KG1 (cell line): ENCODE measurements at places on chromosomes 16 and 17.

GRCh38 chr16:88370365-88370764 lies 12.4 kb upstream of the ZNF469 start:
- DNase-seq: no peak

GRCh38 chr16:68833251-68833650 lies 10.1 kb upstream of the TANGO6 start:
- DNase-seq: no peak

DNA sequence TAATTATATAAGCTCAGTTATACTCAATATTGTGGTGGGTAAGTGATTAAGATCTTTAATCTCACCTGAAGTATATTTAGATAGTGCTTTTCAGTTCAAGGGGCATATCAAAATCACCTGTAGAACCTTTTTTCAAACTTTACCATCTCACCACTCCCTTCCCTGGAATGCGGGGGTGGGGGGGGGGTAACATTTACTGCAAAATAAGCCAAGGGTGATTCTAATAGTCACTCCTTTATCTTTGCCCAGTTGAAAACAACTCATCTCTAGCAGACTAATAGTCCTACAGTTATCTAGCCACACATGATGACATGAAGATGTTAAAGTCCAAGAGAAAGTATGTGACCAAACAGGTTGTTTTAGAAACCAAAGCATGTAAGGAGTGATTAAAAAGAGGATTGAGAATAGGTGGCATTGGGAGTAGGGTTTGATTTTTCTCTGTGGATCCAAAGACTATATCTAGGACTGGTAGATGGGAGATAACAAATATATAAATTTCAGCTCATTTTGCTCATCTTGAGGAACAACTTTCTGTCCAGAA lies 21.5 kb downstream of the LPCAT2 start:
- DNase-seq: no peak

DNA sequence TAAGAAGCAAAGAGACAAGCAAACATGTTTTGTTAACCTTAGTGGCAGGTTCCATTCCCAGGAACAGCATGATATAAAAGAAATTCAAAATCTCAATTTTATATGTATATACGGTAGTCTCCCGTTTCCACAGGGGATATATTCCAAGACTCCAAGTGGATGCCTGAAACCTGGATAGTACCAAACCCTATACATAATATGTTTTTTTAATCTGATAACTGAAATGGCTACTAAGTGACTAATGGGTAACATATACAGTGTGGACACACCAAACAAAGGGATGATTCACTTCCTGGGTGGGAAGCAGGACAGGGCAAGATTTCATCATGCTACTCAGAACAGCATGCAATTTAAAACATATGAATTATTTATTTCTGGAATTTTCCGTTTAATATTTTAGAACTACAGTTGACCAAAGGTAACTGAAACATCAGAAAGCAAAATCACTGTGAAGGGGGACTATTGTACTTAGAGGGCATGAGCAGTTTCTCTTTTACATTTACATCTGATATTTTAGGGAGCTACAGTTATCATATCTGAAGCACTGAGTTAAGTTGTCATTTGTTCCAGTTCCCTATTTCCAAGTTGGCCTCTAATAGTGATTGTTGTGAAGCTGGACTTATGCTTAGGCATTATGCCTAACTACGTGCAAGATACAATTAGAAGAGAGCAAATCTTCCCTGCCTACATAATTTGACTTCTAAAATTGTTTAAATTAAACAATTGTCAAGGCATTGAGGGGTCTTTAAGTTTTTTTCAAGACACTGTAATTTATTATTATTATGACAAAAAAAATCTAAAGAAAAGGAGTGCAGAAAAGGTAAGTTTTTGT lies 34.1 kb upstream of the ABCA6 start:
- no peak for DNase-seq

DNA sequence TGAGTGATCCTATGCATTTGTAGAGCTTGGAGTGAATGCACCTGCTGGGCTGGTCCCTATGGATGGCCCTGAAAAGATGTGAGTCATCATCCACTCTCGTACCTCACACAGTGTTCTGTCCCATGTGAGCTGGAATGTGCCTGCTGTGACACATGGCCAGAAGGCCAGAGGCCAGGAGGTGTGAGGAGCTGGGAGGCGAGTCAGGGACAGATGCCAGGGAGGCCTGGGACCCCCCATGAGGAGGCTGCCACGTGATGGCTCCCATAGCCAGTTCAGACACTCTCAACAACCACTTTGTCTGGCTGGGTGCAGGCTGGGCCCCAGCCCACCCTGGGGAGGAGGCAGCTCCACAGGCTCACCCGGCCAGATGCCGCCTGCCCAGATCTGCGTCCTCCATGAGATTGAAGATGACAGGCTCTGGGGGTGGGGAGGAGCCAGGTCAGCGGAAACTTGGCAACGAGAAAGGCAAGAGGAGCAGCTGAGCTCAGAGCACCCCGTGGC lies 168.8 kb downstream of the C16orf78 start:
- no peak for DNase-seq

DNA sequence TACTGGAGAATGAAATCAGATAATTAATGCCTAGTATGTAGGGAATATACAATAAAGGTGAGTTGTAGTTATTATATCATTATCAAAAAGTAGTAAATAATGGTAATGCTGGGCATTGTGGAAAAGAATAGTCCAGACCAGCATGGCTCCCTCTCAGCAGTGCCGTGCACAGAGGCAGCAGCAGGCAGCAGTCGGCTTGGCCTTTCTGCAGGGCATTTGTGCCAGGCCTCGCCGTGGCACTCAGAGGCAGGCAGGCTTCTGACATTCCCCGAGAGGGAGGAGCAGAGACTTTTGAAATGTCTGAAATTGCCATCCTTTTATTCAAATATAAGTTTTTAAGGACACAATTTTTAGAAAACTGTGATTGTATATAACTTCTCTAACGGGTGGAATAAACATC lies 15.0 kb downstream of the KIAA0513 start:
- DNase-seq: no peak

GRCh38 chr17:4003501-4004421 lies 39.5 kb upstream of the ATP2A3 start:
- DNase-seq: no peak

DNA sequence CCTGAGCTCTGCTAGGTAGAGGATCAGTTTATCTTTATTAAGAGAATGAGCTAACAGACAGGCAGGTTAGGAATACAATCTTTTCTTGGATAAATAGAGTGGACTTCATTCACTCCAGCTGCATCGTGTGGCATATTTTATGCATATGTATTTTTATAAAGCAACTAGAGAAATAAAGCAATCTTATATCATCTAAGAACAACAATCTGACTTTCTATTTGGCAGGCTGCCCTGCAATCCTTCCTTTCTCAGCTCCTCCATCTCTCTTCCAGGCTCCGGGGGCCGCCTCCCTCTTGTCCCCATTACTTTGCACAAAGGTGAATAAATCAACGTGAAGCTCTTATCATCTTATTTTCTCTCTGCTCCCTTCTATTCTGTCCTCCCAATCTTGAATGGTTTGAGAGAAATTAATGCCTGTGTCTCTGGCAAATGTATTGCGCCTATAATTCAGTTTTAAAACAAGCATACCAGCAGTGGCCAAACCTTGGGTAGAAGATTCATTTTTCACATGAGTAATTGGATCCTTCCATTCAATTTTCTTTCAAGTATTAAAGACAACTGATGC lies 64.5 kb downstream of the HS3ST3A1 start:
- no peak for DNase-seq

DNA sequence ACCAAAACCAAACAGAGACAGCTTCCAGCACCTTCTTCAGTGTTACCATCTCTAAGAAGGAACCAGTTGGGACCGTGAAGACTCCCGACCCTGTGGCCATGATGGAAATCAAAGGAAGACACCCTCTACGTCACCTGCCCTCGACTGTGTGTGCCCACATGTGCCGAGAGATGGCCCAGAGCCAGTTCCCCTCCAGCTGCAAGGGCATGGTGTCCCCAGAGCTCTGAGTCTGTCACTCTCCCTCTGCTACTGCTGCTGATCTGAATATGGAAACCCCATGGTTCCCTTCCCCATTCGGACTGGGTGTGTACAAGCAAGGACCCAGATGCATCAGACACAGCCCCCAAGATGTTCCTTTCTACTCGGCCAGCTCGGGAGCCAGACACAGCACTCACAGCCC lies 76.4 kb downstream of the SOCS1 start:
- no peak for DNase-seq

- no peak for DNase-seq
These were observed 158.6 kb upstream of the CDH5 start for GRCh38 chr16:66207883-66208265.

GRCh38 chr17:82667668-82668000 lies 19.4 kb upstream of the WDR45B start:
- no peak for DNase-seq
